ENCODE measurements at places on chromosomes 2 and 18. TPM values are rescaled to one million over a fixed set of nuclear protein-coding genes. Genes with fewer than 3 reads are reported as not detected.

HOXD11 gene
- total RNA-seq, result not detected

DNA sequence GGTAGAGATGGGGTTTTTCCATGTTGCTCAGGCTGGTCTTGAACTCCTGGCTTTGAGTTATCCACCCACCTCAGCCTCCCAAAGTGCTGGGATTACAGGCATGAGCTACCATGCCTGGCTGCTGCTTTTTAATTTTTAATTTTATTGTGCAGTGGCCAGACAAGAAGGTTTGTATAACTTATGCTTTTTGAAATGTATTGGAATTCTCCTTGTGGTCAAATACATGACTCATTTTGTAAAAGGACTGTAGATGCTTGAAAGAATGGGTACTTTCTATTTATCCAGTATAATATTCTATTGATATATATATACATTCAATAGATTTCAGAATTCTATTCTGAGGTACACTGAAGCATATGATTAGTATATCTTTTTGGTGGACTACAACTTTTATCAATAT lies 82.6 kb upstream of the ST3GAL5 start:
- H3K4me3 ChIP-seq, result no peak overlapping the region
- H3K36me3 ChIP-seq, result peaks cover 5% of the 10 kb centered on the region
- peaks cover 3% of the 10 kb centered on the region for H3K27me3 ChIP-seq

- no peaks in the 10 kb centered on the region for H3K4me1 ChIP-seq
- no peak overlapping the region for H3K27ac ChIP-seq
- no peak overlapping the region for H3K4me3 ChIP-seq
- no peak for DNase-seq
- H3K27me3 ChIP-seq, result no peaks in the 10 kb centered on the region
- H3K36me3 ChIP-seq, result no peaks in the 10 kb centered on the region
Observed at GRCh38 chr2:105961599-105962146, 217.0 kb downstream of the NCK2 start.

DNA sequence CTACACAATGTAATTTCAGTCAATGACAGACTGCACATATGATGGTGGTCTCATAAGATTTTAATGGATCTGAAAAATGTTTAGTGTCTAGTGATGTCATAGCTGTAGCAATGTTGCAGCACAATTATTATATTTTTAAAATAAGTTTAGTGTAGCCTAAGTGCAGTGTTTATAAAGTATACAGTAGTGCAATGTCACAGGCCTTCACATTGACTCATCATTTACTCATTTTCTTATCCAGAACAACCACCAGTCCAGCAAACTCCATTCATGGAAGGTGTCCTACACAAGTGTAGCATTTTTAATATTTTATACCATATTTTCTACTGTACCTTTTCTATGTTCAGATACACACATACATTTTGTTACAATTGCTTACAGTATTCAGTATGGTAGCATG lies 663.1 kb downstream of the ERBB4 start:
- no peak for DNase-seq
- H3K27me3 ChIP-seq, result peaks cover 2% of the 10 kb centered on the region
- H3K4me3 ChIP-seq, result no peak overlapping the region
- H3K36me3 ChIP-seq, result no peaks in the 10 kb centered on the region

DNA sequence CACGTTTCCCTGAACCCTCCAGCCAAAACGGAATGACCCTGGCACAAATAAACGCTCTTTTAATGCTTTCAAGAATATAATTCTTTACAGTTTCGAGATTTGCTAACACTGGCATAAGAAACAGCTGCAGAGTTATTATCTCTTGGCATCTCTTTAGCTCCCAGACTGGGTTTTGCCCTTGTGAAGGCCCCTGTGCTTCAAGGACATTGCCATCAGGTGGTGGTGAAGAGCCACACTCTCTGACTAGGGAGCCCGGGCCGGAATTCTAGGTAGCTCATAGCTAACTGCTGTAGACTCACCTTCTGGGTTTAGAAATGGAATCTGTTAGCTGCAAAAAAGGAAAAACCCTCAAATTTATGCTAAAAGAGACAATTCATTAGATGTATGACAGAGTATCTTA lies 13.3 kb upstream of the GALNT14 start:
- DNase-seq, result no peak
- no peak overlapping the region for H3K4me3 ChIP-seq
- no peaks in the 10 kb centered on the region for H3K36me3 ChIP-seq
- no peaks in the 10 kb centered on the region for H3K4me1 ChIP-seq
- H3K27me3 ChIP-seq, result peaks cover 11% of the 10 kb centered on the region

DCTN1 gene
- total RNA-seq, result 115 TPM

DSEL gene
- total RNA-seq, result 0.08 TPM

EFR3B gene
- 0.05 TPM for total RNA-seq

GRCh38 chr18:37343542-37343851 lies 222.1 kb downstream of the CELF4 start:
- H3K36me3 ChIP-seq, result no peaks in the 10 kb centered on the region
- no peak for DNase-seq
- no peak overlapping the region for H3K4me3 ChIP-seq
- no peak overlapping the region for H3K27ac ChIP-seq
- no peaks in the 10 kb centered on the region for H3K4me1 ChIP-seq
- H3K27me3 ChIP-seq, result peaks cover 6% of the 10 kb centered on the region

IL1F10 gene
- total RNA-seq, result not detected

DNA sequence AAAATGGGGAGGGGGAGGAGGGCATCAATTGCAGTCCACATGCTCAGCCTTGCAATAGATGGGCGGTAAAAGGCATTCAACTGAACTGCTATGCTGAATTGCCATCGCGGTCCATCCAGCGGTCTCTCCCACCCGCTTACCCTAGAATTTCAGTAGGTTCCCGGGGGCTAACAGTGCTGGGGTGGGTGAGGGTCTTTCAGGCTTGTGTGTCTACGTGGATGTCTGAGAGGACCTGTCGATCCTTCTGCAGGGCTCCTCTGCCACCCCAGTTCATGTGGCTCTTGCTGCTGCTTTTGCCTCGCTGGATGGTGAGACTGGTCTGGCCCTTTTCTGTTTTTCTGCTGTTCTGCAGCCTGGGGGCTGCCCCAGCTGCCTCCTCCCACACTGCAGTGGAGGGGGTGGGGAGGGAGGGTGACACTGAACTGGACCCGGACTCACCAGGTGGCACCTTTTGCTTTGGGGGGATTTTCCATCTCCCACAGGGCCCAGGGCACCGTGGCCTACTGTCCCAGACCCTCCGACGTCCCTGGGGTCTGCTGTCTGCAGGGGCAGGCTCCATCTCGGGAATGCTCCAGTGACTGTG lies 14.1 kb downstream of the ACKR3 start:
- H3K27ac ChIP-seq, result no peak overlapping the region
- H3K27me3 ChIP-seq, result no peaks in the 10 kb centered on the region
- no peak for DNase-seq
- no peaks in the 10 kb centered on the region for H3K4me1 ChIP-seq
- no peak overlapping the region for H3K4me3 ChIP-seq
- H3K36me3 ChIP-seq, result peaks cover 14% of the 10 kb centered on the region

- DNase-seq, result no peak
- no peaks in the 10 kb centered on the region for H3K4me1 ChIP-seq
- H3K36me3 ChIP-seq, result no peaks in the 10 kb centered on the region
- H3K4me3 ChIP-seq, result no peak overlapping the region
Observed at GRCh38 chr2:39875914-39876267, 96.8 kb upstream of the THUMPD2 start.

GRCh38 chr18:58862851-58863538 lies 1.7 kb upstream of the ZNF532 start:
- H3K36me3 ChIP-seq, result no peaks in the 10 kb centered on the region
- peaks cover 75% of the 10 kb centered on the region for H3K27me3 ChIP-seq
- DNase-seq, result no peak
- H3K4me1 ChIP-seq, result peaks cover 3% of the 10 kb centered on the region
- H3K4me3 ChIP-seq, result peak overlapping the region; percentile 34

DNA sequence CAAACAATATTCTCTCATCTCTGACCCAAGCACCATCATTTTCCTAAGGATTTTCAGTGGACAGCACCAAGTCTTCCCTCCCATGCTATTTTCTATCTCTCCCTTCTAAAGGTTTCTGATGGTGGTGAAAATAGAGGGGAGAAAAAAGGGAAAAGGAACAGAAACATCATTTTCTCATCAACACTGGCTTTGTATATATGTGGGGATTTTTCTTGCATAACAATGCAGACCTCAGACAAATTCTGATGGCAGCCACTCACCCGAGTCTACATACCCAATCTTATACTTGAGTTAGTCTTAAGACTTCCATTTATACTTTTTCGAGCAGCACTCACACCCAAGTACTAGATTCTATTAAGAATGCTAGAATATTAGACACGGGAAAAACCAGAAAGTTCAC lies 95.8 kb downstream of the TMEM163 start:
- peaks cover 5% of the 10 kb centered on the region for H3K4me1 ChIP-seq
- no peaks in the 10 kb centered on the region for H3K36me3 ChIP-seq
- peaks cover 4% of the 10 kb centered on the region for H3K27me3 ChIP-seq
- no peak for DNase-seq
- no peak overlapping the region for H3K27ac ChIP-seq

DNA sequence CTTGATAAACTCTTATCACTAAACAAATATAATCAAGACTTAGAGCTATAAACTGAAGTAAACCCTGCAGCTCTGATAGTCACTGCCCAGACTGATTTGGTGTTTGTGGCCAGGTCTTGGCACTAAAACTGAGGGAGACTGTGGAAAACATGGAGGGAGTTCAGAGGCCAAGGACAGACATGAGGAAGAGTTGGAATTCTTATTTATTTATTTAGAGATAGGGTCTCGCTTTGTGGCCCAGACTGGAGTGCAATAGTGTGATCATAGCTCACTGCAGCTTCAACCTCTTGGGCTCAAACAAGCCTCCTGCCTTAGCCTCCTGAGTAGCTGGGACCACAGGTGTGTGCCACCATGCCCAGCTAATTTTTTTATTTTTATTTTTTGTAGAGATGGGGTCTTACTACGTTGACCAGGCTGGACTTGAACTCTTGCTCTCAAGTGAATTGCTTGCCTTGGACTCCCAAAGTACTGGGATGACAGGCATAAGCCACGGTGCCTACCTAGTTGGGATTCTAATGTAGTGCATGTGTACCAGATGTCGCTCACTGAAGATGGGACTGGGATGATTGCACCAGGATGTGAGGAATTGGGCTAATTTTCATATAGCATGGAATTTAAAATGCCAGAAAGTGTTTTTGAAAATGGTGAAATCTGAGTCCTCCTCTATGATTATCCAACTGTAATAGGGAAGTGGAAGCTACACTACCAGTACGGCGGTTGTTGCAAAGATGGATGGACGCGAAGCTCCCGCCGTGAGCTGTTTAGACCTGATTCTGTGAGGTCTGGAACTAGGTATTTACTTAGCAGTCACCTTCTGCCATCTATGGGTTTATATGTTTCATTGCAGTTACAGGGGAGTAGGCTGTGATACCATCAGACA lies 52.7 kb upstream of the CTLA4 start:
- DNase-seq, result peak; percentile 68
- peaks cover 7% of the 10 kb centered on the region for H3K27me3 ChIP-seq
- peaks cover 49% of the 10 kb centered on the region for H3K4me1 ChIP-seq
- H3K4me3 ChIP-seq, result peak overlapping the region; percentile 34

GRCh38 chr2:32357318-32358110 lies 691 bp downstream of the BIRC6 start:
- H3K4me1 ChIP-seq, result peaks cover 32% of the 10 kb centered on the region
- peaks cover 30% of the 10 kb centered on the region for H3K36me3 ChIP-seq

DNA sequence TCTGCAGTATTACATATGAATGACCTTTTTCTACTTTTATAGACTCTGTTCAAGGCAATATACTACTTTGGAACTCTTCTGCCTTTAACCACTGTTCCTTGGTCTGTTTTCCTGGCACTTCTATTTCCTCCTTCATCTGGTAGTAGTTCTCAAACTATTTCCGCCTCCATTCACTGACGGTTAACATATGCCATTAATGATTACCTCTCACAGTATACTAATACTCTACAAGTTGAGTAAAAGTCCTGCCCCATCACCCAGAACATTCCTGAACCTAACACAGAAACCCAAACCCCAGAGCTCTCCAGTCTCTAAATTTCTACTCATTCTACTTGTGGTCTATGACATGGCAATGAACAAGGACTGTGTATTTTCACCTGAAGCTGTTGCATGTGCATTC lies 4.5 kb downstream of the GFPT1 start:
- H3K4me1 ChIP-seq, result peaks cover 35% of the 10 kb centered on the region
- H3K36me3 ChIP-seq, result peaks cover 24% of the 10 kb centered on the region
- no peak overlapping the region for H3K4me3 ChIP-seq

DNA sequence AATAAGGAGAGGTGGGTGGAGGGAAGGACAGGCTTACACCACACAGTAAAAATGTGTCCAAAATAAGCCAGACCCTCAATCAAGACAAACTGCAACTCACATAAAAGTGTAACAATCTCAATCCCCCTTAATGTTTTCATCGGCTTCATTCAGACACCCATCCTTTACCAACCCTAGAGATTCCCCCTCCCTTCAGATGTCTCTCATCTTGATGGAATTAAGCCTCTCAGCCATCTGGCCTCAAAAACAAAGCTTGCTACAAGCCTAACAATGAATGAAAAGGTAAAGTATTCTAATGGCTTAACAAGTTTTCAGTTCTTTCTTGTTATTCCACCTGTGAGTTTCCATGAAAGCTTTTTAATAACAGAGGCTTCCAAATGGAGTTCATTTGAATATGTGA lies 5.2 kb downstream of the RTTN start:
- no peaks in the 10 kb centered on the region for H3K27me3 ChIP-seq
- H3K27ac ChIP-seq, result no peak overlapping the region
- peaks cover 52% of the 10 kb centered on the region for H3K36me3 ChIP-seq
- peaks cover 25% of the 10 kb centered on the region for H3K4me1 ChIP-seq
- H3K4me3 ChIP-seq, result no peak overlapping the region
